ENCODE measurements at places on chromosomes 1 and 21.
A peak's percentile ranks its signal among the peaks of the same experiment; 100 is the strongest.

- DNase-seq, result no peak
Measured at GRCh38 chr1:31617218-31617915, at the start of gene HCRTR1. TSS of gene HCRTR1 (plus strand) at chr1:31617689. CDS start at chr1:31619193, 1,504 bp downstream.

GRCh38 chr1:71780681-71781080 is 501.7 kb downstream of the NEGR1 start:
- DNase-seq, result no peak

- peak; percentile 31 for DNase-seq
Measured at GRCh38 chr1:153535242-153536011, at the start of gene S100A6. TSS of gene S100A6 (minus strand) at chr1:153535991. CDS start at chr1:153535339, 652 bp downstream.

GRCh38 chr1:186234976-186235686 is 139.9 kb downstream of the TPR start:
- peak; percentile 18 for DNase-seq

DNA sequence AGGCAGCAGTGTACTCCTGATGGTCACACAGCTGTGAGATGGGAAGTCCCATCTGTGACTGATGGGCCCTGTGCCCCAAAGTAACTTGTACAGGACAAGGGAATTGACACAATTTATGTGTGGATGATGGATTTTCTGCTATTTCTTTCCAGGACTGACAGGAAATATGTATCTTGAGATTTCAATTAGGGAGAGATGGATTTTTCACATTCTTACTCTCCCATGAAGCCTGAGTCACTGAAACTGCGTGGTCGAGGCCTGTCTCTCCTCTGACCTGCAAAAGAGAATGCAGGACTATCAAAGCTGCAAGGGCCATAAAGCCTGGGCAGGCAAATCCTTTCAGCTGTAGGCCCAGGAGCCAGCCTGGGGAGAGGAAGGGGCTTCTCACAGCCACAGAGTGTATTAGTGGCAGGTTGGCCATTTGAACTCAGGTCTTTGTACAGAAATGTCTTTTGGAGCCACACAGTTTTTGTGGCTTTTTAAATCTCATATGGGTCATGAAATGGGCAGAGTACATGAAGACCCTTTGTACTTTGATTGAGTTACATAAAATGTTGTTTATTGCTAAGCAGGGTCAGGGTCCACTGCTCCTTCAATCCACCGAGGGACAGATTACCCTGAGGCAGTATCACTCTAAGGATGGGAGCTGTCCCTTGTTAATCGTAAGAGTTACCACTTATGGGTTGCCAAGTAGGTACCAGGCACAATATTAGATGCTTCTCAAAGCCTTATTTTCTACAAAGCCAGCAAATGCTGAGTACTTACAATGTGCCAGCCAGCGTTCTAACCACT is 14.8 kb downstream of the ALX3 start:
- no peak for DNase-seq

GRCh38 chr1:59418363-59419144 is 121.7 kb downstream of the FGGY start:
- no peak for DNase-seq

- no peak for DNase-seq
Measured at GRCh38 chr1:31575369-31576140, 760 bp upstream of the TINAGL1 start.

DNA sequence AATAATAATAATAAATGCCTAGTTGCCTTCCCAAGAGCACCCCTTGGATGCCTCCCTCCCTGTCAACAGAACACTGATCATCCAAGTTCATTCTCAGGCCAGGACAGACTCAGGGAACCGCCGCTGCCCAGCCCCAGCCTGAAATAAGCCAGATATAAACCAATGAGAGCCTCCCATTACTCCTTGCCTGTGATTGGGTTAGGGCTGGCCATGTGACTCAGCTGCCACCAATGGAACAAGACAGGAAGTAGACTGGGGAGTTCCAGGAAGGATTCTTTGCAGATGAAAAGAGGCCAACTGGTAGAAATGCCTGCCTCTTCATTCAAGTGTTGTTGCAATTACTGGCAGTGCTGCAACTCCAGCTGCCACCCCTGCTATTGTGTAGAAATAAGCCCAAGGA is 146.4 kb upstream of the TIAM1 start:
- no peak for DNase-seq

DNA sequence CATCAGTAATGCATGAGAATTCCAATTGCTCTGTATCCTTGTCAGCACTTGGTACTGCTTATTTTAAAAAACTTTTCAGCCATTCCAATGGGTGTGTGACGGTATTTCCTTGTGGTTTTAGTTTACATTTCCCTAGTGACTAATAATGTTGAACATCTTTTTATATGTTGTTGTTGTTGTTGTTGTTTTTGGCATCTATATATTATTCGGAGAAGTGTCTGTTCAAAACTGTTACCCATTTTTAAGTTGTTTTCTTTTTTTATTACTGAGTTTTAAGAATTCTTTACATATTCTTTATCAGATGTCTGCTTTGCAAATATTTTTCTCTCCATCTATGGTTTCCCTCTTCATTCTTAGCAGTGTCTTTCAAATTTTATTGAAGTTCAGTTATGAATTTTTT is 231.1 kb upstream of the POU3F1 start:
- DNase-seq, result no peak

DNA sequence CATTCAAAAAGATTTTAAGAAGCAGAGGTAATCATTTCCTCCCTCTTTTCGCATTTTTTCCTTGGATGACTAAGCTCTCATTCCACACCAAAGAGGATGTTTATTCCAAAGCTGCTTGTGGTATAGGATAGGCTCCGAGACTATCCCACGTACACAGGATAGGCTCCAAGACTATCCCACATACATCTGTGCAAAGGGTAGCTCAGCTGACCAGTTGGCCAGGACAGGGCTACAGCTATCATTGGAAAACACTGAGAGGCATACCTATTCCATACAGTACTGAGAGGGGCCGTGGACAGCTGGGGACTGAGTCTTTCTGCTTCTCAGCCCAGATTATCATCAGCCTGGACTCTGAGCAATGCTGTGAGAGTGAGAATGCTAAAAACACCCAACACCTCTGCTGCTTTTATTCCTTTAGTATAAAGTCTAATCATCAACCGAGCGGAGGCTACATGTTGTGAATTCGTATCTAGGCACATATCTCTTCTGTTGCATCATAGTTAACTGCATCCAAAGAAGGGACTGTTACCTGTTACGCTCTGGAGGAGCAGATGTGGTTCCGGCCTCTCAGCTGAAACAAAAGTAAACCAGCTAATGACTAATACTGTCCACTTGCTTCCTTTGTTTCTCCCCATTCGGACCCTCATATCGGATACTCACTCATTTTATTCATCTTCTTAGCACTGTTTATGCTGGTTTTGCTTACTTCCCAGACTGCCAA is 141.0 kb downstream of the TNFSF18 start:
- no peak for DNase-seq

GRCh38 chr1:158154501-158154900 is 26.2 kb upstream of the CD1D start:
- DNase-seq, result no peak

DNA sequence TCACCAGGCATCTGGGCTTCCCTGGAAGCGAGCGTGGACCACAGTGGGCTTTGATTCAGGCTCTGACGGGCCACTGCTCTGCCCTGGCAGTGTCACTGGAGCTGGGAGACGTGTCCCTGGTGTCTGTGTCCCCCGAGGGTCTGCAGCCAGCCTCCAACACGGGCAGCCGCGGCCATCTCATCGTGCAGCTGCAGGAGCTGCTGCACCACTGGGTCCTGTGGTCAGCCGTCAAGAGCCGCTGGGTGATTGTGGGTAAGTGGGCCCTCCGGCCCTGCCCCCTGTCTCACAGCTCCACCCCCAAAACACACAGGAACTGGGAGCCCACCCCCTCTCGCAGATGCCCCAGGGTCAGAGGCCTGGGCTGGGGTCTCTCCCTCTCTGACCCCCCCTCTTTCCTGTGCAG is 40.7 kb downstream of the DISP3 start:
- DNase-seq, result no peak

DNA sequence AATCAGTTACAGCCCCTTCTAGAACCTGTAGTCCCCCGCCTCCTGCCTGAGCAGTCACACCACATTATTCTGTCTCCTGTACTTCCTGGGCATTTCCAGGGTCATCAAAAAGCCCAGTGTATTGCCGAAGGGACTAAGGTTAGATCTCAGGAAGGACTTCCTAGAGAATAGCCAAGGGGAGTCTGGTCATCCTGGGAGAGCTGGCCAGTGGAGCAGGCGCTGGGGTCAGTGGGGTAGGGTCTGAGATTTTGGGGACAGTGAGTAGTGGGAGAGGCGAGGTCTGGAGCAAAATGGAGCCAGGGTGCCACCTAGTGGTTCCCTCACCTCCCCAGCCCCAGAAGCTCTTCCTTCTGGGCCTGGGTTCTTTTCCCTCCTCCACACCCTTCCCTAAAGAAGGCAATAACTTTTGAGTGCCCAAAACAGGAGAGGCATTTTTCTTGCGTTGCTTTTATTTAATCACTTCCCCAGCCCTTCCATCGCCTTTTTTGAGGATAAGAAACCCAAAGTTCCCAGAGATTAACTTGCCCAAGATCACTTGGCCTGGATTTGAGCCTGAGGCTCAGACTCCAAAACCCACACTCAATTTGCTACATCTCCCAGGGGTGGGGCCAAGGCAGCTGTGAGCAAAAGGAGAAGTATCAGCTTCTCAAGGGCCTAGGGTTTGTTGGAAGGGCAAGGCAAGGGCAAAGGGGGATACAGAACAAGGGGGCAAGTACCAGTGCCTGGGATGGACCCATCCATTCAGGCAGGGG is 7.3 kb upstream of the PMVK start:
- no peak for DNase-seq

- no peak for DNase-seq
Measured at GRCh38 chr1:23088027-23088426, 68.8 kb downstream of the KDM1A start.

DNA sequence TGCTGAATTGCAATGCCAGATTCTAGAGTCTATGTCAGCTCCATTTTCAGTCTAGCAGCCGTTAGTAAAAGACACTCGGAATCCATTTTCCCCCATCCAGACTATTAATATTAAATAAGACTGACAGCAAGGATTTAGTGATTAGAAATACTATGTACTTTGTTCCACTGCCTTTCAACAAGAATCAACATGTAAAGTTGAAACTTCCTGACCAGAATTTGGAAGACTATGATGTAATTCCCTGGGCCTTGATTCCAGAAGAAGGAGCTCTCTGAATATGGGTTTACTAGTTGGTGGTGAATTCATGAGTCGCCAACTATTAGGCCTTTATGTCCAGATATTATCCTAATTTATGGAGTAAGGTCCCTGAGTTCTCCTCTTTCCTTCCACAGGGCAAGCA is 24.8 kb downstream of the KDM1A start:
- no peak for DNase-seq

DNA sequence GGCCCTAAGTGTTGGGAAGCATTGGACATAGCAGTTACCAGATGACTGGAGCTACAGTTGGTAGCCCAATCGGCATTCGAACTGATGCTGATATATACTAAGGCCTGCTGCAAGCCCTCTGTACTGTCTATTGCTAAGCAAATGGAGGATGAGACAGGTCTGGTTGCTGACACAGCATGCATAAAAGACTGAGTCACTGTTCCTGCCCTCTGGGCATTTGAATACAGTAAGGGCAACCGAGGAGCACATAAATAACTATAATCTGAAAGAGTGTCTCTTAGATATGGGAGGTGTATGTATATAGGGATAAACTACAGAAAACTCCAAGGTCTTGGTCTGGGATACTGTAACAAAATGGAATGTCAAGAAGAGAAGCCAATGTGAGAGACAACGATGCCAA is 16.8 kb upstream of the MARK1 start:
- DNase-seq, result no peak

GRCh38 chr1:53069663-53070327 is 7.8 kb downstream of the PODN start:
- no peak for DNase-seq

GRCh38 chr1:183318433-183318832 is 99.7 kb downstream of the NMNAT2 start:
- DNase-seq, result no peak

- no peak for DNase-seq
Measured at GRCh38 chr21:25845729-25846256, 111.0 kb downstream of the GABPA start.

- DNase-seq, result no peak
Measured at GRCh38 chr1:230191079-230191804, 124.2 kb downstream of the GALNT2 start.

GRCh38 chr1:29786791-29787732 is 550.7 kb downstream of the PTPRU start:
- no peak for DNase-seq

- DNase-seq, result no peak
Measured at GRCh38 chr1:212583643-212584042, 24.9 kb upstream of the ATF3 start.

- DNase-seq, result no peak
Measured at GRCh38 chr1:30637183-30637980, 86.0 kb downstream of the MATN1 start.

GRCh38 chr1:21872445-21873079 is 60.5 kb downstream of the LDLRAD2 start:
- DNase-seq, result no peak

- no peak for DNase-seq
Measured at GRCh38 chr21:31801551-31802219, 69.8 kb upstream of the SCAF4 start.

- DNase-seq, result no peak
Measured at GRCh38 chr1:162070094-162070748, 730 bp downstream of the NOS1AP start.

GRCh38 chr1:44411861-44412260 is 6.8 kb downstream of the RNF220 start:
- no peak for DNase-seq

DNA sequence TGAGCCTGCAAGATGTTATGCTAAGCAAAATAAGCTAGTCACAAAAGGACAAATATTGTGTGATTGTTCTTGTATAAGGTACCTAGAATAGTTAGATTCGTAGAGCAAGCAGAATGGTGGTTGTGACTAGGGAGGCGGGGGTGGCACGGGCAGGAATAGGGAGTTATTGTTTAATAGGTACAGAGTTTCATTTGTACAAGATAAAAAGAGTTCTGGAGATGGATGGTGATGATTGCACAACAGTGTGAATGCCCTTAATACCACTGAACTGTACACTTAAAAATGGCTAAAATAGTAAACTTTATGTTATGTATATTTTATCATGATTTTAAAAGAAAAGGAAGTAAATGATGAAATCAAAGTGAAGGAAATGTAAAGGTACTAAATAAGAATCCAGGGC is 20.6 kb downstream of the LRRC42 start:
- no peak for DNase-seq

- DNase-seq, result no peak
Measured at GRCh38 chr1:154384650-154385489, 20.3 kb upstream of the IL6R start.

DNA sequence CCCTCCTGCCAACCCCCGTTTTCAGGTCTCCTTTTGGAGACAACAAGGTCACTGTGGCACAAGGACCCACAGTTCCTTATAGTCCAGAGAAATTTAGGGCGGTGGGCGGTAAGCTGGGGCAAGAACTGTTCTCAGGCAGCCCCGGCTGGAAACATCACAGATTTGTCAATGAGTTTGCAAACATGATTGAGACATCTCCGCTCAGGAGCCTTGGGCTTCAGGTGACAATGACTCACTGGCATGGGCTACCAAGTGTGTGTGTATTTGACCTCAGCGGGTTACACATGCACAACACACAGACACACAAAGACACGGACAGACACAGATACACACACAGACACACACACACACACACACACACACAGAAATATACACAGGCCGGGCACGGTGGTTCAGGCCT is 58.2 kb upstream of the ABCG1 start:
- DNase-seq, result no peak
